ENCODE measurements at places on chromosomes 5 and 9. TPM values are rescaled to one million over a fixed set of nuclear protein-coding genes. Genes with fewer than 3 reads are reported as not detected.
A peak's percentile ranks its signal among the peaks of the same experiment; 100 is the strongest.

The C8G gene
- polyA plus RNA-seq = 2.1 TPM

The PDE6A gene
- not detected for polyA plus RNA-seq

The STC2 gene
- not detected for polyA plus RNA-seq

The CCDC127 gene
- 3.8 TPM for polyA plus RNA-seq

The IL13 gene
- 0.28 TPM for polyA plus RNA-seq

The SEMA6A gene
- polyA plus RNA-seq = 0.19 TPM

DNA sequence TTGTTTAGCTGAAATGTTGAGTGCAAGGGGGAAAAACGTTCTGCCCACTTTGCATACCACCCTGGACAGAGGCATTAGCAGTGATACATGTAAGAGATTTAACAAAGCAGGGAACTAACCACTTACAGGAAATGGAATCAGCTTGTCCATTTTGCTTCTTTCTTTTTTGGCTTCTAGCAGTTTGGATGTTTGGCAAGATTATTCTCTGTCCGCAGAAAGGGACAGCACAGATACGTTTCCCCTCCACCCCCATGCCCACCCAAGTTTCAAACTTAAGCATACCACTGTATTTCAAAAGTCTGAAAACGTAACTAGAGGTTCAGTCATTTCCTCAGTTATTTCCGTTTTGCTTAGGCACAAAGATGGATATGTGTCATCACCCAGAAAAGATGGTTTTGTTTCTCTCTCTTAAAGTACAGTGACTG lies 118.4 kb downstream of the GDNF start:
- no peak overlapping the region for H3K27ac ChIP-seq
- no peak for DNase-seq
- H3K27me3 ChIP-seq = peaks cover 1% of the 10 kb centered on the region
- H3K36me3 ChIP-seq = peaks cover 25% of the 10 kb centered on the region
- peaks cover 8% of the 10 kb centered on the region for H3K4me1 ChIP-seq
- no peak overlapping the region for H3K4me3 ChIP-seq

GRCh38 chr5:166713295-166713694 lies 1578.2 kb upstream of the WWC1 start:
- H3K4me1 ChIP-seq = no peaks in the 10 kb centered on the region
- peaks cover 2% of the 10 kb centered on the region for H3K27me3 ChIP-seq
- H3K27ac ChIP-seq = no peak overlapping the region
- no peak overlapping the region for H3K4me3 ChIP-seq
- no peak for DNase-seq

DNA sequence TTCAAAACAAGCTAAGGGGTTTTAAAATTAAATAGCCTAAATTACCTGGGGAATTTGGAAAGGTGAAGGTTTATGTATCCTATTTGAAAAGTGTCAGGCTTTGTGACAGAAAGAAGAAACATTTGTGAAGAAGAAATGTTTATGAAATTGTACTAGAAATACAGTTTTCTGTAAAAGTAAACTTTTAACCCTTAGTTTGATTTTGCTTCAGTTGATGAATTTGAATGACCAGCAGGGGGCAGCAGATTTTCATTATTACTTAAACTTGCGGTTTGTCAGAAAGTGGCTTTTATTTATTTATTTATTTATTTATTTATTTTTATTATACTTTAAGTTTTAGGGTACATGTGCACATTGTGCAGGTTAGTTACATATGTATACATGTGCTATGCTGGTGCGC lies 58.1 kb downstream of the NNT start:
- no peak overlapping the region for H3K27ac ChIP-seq
- H3K36me3 ChIP-seq = peaks cover 36% of the 10 kb centered on the region
- H3K27me3 ChIP-seq = no peaks in the 10 kb centered on the region
- H3K4me3 ChIP-seq = no peak overlapping the region
- H3K4me1 ChIP-seq = no peaks in the 10 kb centered on the region

DNA sequence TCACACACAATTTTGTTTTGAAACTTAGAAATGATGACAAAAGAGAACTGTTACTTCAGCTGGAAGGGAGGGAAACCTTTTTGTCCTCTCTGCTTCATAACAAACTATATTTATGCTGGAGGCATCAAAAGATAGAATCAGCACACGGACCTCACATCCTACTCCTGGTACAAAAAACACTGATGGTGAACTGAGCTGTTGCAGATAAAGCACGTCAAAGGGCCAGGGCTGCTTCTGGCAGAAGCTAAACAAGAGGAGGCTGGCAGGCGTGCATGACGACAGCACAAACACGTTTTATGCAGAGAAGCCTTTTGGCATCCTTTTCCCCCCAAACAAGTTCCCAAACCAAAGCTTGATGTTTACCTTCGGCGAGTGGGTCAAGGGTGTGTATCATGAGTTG lies 169.6 kb downstream of the SLC24A2 start:
- H3K4me3 ChIP-seq = no peak overlapping the region
- no peaks in the 10 kb centered on the region for H3K4me1 ChIP-seq
- no peak for DNase-seq
- no peaks in the 10 kb centered on the region for H3K27me3 ChIP-seq

- H3K27ac ChIP-seq = no peak overlapping the region
- no peaks in the 10 kb centered on the region for H3K4me1 ChIP-seq
- no peaks in the 10 kb centered on the region for H3K27me3 ChIP-seq
- no peak overlapping the region for H3K4me3 ChIP-seq
- no peak for DNase-seq
- H3K36me3 ChIP-seq = no peaks in the 10 kb centered on the region
Observed at GRCh38 chr5:57513785-57514184, 31.2 kb upstream of the ACTBL2 start.

GRCh38 chr9:15256426-15256825 lies 50.6 kb downstream of the TTC39B start:
- peaks cover 41% of the 10 kb centered on the region for H3K4me1 ChIP-seq
- no peaks in the 10 kb centered on the region for H3K27me3 ChIP-seq
- no peak for DNase-seq
- peak overlapping the region; percentile 58 for H3K27ac ChIP-seq

DNA sequence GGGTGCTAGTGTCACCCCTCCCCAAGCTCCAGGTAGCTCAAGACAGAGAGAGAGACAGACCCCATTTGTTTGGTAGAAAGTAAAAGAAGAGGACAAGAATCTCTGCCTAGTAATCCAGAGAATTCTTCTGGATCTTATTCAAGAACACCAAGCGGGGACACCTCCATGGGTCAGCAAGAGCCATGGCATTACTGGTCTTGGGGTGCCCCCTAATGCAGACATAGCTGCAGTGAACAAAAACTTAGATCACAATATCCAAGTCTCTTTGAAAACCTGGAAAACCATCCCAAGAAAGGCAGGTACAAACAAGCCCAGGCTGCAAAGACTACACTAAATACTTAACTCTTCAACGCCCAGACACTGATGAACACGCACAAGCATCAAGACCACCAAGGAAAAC lies 29.9 kb upstream of the PDE4D start:
- no peaks in the 10 kb centered on the region for H3K36me3 ChIP-seq
- H3K27ac ChIP-seq = no peak overlapping the region
- H3K4me1 ChIP-seq = no peaks in the 10 kb centered on the region
- H3K4me3 ChIP-seq = no peak overlapping the region
- H3K27me3 ChIP-seq = no peaks in the 10 kb centered on the region

DNA sequence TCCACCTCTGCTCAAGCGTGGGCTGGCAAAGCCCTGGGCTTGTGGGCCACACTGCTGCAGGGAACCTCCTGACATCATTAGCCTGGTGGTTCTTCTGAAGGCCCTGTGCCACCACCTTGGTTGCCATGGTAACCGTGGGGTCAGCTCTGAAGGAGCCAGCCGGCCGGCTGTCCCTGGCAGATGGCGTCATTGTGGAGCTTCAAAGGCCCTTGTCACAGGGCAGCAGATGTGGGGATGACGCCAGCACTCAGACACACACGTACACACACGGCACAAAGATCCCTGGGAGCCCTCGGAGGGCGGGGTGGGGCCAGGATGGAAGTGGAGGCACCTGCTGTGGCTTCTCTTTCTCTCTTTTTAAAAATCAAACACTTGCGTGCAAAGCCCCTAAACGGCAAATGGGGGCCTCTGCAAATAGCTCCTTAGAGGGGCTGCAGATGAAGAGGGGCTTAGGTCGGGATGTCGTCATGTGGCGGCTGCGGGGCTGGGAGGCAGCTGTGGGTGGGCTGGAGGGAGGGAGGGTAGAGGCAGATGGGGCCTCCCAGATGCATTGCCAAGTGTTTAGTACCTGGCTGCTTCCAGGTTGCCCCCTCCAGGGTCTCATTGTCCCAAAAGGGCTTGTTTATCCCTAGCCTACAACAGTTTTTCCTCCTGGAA lies 19.5 kb upstream of the RPL26L1 start:
- no peak for DNase-seq
- H3K36me3 ChIP-seq = peaks cover 14% of the 10 kb centered on the region
- no peak overlapping the region for H3K27ac ChIP-seq
- no peaks in the 10 kb centered on the region for H3K4me1 ChIP-seq

DNA sequence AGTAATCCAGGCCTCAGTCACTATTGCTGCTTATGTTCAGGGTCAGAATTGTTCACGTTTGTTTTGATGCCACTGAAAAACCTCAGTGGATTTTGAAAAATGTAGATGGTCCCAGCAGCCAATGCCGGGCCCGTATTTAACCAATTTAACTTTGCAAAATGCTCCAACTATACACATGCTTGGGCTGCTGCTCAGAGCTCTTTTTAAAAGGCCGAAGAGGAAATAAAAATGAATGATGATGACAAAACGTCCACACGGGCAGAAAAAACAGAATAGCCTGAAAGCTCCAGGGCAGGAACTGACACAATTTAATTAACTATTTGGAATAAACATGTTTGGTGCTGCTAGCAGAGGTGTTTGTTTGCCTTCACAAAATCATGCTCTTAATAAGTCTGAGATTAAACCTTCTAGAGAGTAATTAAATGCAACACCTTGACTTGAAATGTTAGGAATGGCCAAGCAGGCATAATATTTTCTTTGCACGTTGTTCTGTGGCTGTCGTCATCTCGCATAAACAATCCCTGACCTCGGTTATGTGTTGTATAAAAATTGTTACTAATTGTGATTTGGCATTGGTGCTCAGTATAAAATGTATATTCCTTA lies 152.7 kb downstream of the SLIT3 start:
- no peak overlapping the region for H3K27ac ChIP-seq
- H3K4me3 ChIP-seq = no peak overlapping the region
- H3K27me3 ChIP-seq = peaks cover 2% of the 10 kb centered on the region

GRCh38 chr9:97749928-97750327 lies 52.8 kb upstream of the XPA start:
- H3K4me1 ChIP-seq = no peaks in the 10 kb centered on the region
- H3K27ac ChIP-seq = no peak overlapping the region
- H3K27me3 ChIP-seq = no peaks in the 10 kb centered on the region
- no peaks in the 10 kb centered on the region for H3K36me3 ChIP-seq
- no peak overlapping the region for H3K4me3 ChIP-seq
- DNase-seq = no peak

- no peaks in the 10 kb centered on the region for H3K36me3 ChIP-seq
- no peak overlapping the region for H3K27ac ChIP-seq
- H3K4me3 ChIP-seq = no peak overlapping the region
- H3K27me3 ChIP-seq = no peaks in the 10 kb centered on the region
- H3K4me1 ChIP-seq = no peaks in the 10 kb centered on the region
Observed at GRCh38 chr9:97188545-97188944, 118.9 kb upstream of the CCDC180 start.

- peaks cover 34% of the 10 kb centered on the region for H3K36me3 ChIP-seq
- H3K27me3 ChIP-seq = no peaks in the 10 kb centered on the region
- DNase-seq = no peak
- no peak overlapping the region for H3K4me3 ChIP-seq
Observed at GRCh38 chr9:77725820-77726219, 77.7 kb upstream of the GNA14 start.

DNA sequence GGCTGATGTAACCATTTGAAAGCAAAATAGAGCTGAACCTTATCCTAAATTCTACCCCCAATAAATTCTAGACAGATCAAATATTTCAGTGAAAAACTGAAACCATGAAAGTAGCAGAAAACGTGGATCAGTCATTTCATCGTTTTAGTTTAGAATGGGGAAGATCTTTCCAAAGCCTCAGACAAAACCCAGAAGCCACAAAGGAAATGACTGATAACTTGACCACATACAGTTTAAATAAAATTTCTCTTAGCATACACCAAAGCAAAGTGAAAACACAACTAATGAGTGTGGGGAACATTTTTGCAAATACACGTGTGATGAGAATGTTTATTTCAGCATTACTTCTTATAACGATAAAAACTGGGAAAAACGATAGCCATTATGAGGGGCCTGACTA lies 284.8 kb downstream of the ADGRV1 start:
- H3K4me1 ChIP-seq = peaks cover 7% of the 10 kb centered on the region
- DNase-seq = no peak
- peak overlapping the region; percentile 30 for H3K4me3 ChIP-seq
- H3K27me3 ChIP-seq = peaks cover 2% of the 10 kb centered on the region
- no peak overlapping the region for H3K27ac ChIP-seq
- no peaks in the 10 kb centered on the region for H3K36me3 ChIP-seq

GRCh38 chr5:59800347-59800893 lies 93.1 kb downstream of the PDE4D start:
- DNase-seq = no peak
- no peaks in the 10 kb centered on the region for H3K36me3 ChIP-seq
- H3K4me3 ChIP-seq = no peak overlapping the region
- no peak overlapping the region for H3K27ac ChIP-seq
- H3K4me1 ChIP-seq = no peaks in the 10 kb centered on the region

DNA sequence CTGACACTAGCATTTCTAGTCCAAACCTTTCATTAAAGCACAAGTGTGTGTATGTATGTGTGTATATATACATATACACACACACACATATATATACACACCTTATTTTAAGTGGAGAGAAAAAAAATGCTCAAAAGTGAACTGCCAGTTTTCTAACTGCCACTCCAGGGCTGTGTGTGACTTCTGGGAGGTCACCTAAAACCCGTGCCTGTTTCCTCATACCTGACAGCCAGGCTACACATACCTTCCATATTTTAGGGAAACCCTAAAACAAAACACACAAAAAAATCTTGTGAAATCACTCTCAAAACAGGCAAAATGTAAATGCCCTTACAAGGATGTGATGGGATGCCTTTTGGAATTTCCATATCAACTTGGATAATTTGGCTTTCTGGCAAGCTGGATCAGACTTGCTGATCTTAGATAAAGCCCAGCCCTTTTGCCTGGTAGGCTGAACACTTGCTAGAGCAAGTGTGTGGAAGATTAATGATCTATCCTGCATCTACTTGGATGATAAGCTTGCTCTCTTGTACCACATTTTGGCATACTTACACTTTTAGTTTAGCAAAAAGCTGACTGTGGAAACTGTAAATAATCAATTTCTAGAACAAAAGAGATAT lies 127.8 kb downstream of the GNAQ start:
- H3K36me3 ChIP-seq = no peaks in the 10 kb centered on the region
- no peak overlapping the region for H3K4me3 ChIP-seq
- H3K27ac ChIP-seq = no peak overlapping the region
- no peak for DNase-seq
- peaks cover 2% of the 10 kb centered on the region for H3K27me3 ChIP-seq

- H3K4me1 ChIP-seq = no peaks in the 10 kb centered on the region
- H3K4me3 ChIP-seq = no peak overlapping the region
- no peak overlapping the region for H3K27ac ChIP-seq
- peak; percentile 46 for DNase-seq
- H3K27me3 ChIP-seq = peaks cover 3% of the 10 kb centered on the region
- H3K36me3 ChIP-seq = no peaks in the 10 kb centered on the region
Observed at GRCh38 chr5:65076251-65076869, 307.6 kb downstream of the CWC27 start.

- no peak for DNase-seq
- H3K4me1 ChIP-seq = no peaks in the 10 kb centered on the region
- no peak overlapping the region for H3K27ac ChIP-seq
Observed at GRCh38 chr9:25449503-25449902, 228.7 kb downstream of the TUSC1 start.
